ENCODE measurements at places on chromosomes 4 and X.

DNA sequence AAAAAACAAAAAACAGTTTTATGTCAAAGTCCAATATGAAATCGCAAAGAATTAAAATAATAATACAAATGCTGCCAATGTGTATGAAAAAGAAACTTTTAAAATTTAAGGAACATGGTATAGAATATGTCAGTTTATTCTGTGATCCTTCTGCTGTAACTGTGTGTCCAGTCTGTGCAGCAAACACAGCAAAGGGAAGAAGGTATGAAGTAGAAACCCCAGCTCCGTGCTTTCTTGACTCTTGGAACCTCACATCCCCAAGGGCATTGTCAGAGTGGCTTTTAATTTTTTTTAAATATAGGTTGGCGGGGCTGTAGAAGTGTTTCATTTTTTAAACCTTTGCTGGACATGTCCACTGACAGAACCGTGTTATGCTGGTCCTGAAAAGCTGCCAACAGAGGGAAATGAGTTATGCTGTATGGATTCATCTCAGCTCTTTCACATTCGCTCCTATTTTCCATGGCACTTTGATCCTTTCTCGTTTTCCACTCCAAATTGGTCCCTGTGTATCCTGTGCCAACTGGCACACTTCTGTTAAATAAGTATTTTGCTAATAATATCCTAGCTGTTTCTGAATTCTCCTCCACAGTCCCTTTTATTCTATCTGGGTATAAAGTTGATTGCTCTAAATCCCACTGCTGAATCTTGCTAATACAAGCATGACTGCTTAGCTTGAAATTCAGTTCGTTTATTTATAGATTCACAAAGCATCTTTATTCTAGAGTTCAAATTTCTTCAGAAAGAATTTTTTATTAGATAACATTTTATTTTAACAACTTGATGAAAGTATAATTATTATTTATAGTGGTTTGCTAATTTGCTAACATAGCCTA is 127.0 kb upstream of the DDIT4L start:
- DNase-seq, result no peak

- no peak for DNase-seq
These were observed 5.0 kb downstream of the RPL9 start for GRCh38 chr4:39453738-39454137.

- DNase-seq, result peak; percentile 43
These were observed 86.1 kb downstream of the SOWAHB start for GRCh38 chr4:76811604-76812412.

GRCh38 chr4:7717946-7718490 is 221.6 kb downstream of the AFAP1 start:
- DNase-seq, result no peak

GRCh38 chr4:151541389-151542071 is 132.6 kb downstream of the FHIP1A start:
- peak; percentile 7 for DNase-seq

DNA sequence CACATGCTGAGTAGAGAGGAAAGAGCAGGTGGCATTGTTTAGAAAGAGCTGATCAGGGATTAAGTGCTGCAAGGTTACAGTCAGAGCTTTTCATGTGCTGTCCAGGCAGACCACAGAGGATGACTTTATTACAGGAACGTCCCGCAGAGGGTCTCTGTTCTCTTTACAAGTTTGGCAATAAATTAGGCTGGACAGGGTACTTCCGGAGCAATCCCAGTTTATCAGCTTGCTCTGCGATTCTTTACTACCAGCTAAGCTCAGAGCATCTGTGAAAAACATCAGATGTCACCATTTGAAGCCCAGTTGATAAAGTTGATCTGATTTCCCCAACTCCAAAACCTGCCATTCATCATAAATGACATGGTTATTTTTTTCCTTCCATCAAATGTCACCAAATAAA is 633.1 kb downstream of the NLGN4X start:
- DNase-seq, result no peak

GRCh38 chr4:127995776-127996175 is 30.6 kb downstream of the ABHD18 start:
- DNase-seq, result no peak

DNA sequence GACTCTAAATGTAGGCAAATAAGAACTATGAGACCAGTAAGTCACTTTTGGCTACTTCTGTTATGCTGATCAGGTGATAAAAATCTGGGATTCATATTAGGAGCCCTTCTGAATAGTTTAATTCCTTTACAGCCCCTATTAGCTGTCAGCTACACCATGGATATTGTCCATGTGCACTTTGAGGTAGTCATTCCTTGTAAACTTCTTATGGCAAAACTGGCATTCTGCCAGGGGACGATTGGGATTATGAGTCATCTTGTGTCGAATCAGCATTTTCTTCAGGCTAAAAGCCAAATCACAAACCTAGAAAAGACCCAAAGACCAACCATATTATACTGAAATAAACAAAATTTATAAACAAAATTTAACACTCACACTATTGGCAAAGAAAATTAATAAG is 227.6 kb downstream of the PRDM5 start:
- peak; percentile 66 for DNase-seq

GRCh38 chrX:108224727-108225621 is 133.4 kb downstream of the ATG4A start:
- peak; percentile 14 for DNase-seq

GRCh38 chrX:281166-281999 is at the start of gene PLCXD1:
TSS of gene PLCXD1 (plus strand) at chrX:281381. CDS start at chrX:284188, 2,807 bp downstream.
- DNase-seq, result no peak

- DNase-seq, result no peak
These were observed 51.9 kb downstream of the TET2 start for GRCh38 chr4:105198541-105198940.

GRCh38 chr4:152509595-152510225 is 26.2 kb downstream of the FBXW7 start:
- DNase-seq, result no peak

DNA sequence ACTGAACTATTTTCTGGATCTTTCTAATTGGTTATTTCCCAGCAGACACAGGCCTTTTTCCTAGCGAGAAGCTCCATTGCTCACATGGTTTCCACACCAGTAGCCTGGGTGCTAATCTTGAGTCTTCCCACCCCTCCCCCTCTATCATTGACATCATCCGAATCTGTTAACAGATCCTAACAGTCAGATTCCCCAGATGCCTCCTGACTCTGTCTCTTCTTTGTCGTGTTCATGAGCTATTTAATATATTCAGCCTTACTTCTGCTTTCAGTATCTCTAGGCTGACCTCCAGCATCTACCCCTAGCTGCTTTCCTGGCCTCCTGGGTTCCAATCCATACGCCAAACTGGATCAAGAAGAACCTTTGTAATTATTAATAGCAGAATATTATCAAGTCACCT is 85.0 kb downstream of the CLNK start:
- no peak for DNase-seq

GRCh38 chr4:139839403-139840031 is 173.9 kb downstream of the MGST2 start:
- DNase-seq, result no peak

DNA sequence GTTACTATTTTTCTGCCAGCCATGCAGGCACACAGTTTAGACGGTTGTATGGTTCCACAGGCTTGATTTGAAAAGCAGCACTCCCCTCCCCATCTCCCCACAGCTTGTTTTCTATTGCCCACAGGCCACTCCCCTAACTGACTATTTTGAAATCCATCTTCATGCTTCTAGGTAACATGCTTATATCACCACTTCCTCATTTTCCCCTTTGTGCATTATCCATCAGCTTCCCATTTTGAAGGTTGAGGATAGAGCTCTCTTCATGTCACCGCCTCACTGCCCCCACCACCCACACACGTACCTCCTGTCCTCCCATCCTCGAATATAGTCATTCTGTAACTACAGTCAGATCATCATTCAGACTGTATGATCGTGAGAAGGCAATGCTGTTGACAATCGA is 224.7 kb downstream of the MID1 start:
- DNase-seq, result no peak

- no peak for DNase-seq
These were observed 14.7 kb upstream of the SH3KBP1 start for GRCh38 chrX:19902110-19902509.

- no peak for DNase-seq
These were observed 19.5 kb downstream of the ZNF275 start for GRCh38 chrX:153353416-153353815.

- no peak for DNase-seq
These were observed 2.2 kb downstream of the SRP72 start for GRCh38 chr4:56469489-56470210.

- no peak for DNase-seq
These were observed 87.3 kb upstream of the EMCN start for GRCh38 chr4:100605144-100605543.
